ENCODE measurements at places on chromosomes 2 and 18. TPM values are rescaled to one million over a fixed set of nuclear protein-coding genes. Genes with fewer than 3 reads are reported as not detected.

CPO gene
- 0.40 TPM for total RNA-seq

ELOA2 gene
- not detected for total RNA-seq

PRLH gene
- total RNA-seq, result not detected

SAG gene
- total RNA-seq, result 0.69 TPM

ARHGAP28 gene
- 42.6 TPM for total RNA-seq

FABP1 gene
- total RNA-seq, result 0.39 TPM

NDC80 gene
- 13.6 TPM for total RNA-seq

OXER1 gene
- 1.1 TPM for total RNA-seq

ABCG5 gene
- total RNA-seq, result 0.06 TPM

SLC5A7 gene
- 40.3 TPM for total RNA-seq

SIX3 gene
- 0.28 TPM for total RNA-seq

SPAG16 gene
- total RNA-seq, result 70.3 TPM

RIOK3 gene
- total RNA-seq, result 105 TPM

EGR4 gene
- not detected for total RNA-seq

ASB18 gene
- total RNA-seq, result 0.39 TPM

TXNDC2 gene
- 0.17 TPM for total RNA-seq

NCKAP5 gene
- 8.9 TPM for total RNA-seq

MAP2 gene
- total RNA-seq, result 215 TPM

LOXL3 gene
- 10.5 TPM for total RNA-seq

IL36B gene
- total RNA-seq, result not detected

LOXHD1 gene
- 0.20 TPM for total RNA-seq

ACKR3 gene
- total RNA-seq, result 52.0 TPM

ITGA6 gene
- 95.2 TPM for total RNA-seq

DSG1 gene
- 0.20 TPM for total RNA-seq

ASXL3 gene
- 34.2 TPM for total RNA-seq

GPAT2 gene
- total RNA-seq, result 0.79 TPM

MYO5B gene
- total RNA-seq, result 8.0 TPM

SP100 gene
- 43.2 TPM for total RNA-seq

LONRF2 gene
- total RNA-seq, result 17.0 TPM

FAHD2A gene
- 39.2 TPM for total RNA-seq

PJVK gene
- 4.7 TPM for total RNA-seq

LRRTM1 gene
- 7.7 TPM for total RNA-seq

TUBA4B gene
- total RNA-seq, result not detected

ACMSD gene
- not detected for total RNA-seq

CROCC2 gene
- total RNA-seq, result 0.30 TPM

CFC1 gene
- 3.3 TPM for total RNA-seq
